CD4-positive, alpha-beta T cell (primary cell): ENCODE measurements at places on chromosomes 5 and 9.

- no peak for DNase-seq
Observed at GRCh38 chr5:159833846-159834245, 82.4 kb upstream of the ADRA1B start.

DNA sequence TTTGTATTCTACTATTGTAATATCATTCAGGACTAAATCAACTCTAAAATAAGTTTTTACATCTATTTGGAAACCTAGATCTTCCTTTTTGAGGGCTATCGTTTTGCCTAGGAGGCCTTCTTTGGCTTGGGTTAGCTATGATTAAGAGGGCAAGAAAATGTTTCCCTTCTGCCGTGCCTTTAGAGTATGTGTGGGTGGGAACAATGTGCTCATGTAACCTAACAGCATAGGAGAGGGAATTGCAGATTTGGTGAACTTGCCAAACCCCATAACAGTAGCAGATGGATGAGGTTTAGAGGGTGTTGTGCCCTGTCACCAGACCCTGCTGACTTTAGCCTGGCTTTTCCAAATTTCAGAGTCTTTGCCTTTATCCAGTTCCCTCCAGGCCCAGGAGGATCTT is 339.0 kb downstream of the ADGRV1 start:
- DNase-seq, result no peak

- DNase-seq, result no peak
Observed at GRCh38 chr5:84085387-84086041, 299.2 kb downstream of the EDIL3 start.

GRCh38 chr5:171673328-171673727 is 112.3 kb upstream of the SMIM23 start:
- DNase-seq, result no peak

DNA sequence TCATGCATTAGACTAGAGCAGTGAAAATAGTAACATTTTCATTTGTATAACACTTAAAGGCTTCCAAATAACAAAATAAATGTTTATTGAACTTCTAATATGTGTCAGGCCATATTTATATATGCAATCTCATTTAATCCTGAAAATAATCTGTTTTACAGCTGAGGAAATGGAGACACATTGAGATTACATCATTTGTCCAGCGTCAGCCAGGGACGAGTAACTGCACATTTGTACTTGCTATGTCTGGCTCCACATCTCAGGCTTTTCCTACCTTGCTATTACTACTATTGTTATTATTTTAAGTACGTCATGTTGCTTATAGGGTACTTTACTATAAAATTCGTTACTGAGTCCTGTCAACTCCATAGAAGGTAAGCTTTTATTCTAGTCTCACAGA is 3.8 kb upstream of the C9 start:
- DNase-seq, result no peak

GRCh38 chr9:6414247-6414641 is 1.2 kb downstream of the UHRF2 start:
- no peak for DNase-seq

- no peak for DNase-seq
Observed at GRCh38 chr5:42429694-42430093, 6.5 kb downstream of the GHR start.

- DNase-seq, result no peak
Observed at GRCh38 chr5:107196500-107197059, 474.2 kb downstream of the EFNA5 start.
